ENCODE measurements at places on chromosomes 2 and 18.
A peak's percentile ranks its signal among the peaks of the same experiment; 100 is the strongest.

- DNase-seq, result peak; percentile 20
These were observed 300.1 kb upstream of the TRIB2 start for GRCh38 chr2:12416600-12416999.

GRCh38 chr2:6959751-6960150 is 42.5 kb downstream of the RNF144A start:
- DNase-seq, result no peak

DNA sequence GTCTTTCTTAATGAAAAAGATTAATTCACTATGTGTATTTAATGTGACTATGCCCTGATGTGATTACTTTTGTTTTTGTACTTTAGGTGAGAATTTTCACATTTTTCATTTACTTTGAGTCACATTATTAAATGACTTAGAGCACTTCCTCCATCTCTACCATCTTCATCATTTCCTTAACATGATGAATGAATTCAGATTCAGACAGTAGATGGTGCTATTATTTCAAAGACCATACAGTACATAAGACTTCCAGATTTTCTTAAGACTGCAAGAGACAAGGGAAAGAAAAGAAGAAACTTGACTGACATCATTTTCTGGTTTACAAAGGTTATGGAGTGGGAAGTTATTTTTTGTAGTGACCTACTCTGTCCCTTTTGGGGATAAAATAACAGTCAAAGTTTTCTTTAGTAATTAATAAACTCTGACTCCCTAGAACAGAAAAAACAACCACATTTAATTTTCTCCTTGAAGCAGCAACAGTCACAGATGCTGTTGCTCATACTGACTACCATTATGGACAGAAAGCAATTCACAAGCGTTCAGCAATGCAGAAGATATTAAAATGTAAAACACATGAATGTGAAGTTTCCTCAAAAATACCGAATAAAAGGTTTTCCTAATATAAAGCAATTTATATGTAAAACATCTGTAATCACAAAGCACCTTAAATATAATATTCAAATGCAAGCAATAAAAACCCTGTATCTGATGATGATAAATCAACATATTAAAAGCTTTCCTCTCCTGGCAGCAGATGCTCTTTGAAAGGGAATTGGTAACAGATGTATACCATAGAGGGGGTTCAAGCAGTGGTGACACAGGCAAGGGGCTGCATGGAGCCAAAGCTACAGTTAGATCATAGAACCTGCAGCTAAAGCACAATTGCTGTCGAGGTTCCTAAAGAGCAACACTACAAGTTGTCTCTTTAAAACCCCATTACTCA is 1010.9 kb upstream of the NXPH2 start:
- DNase-seq, result peak; percentile 45

- peak; percentile 91 for DNase-seq
These were observed at the start of gene WDFY1 for GRCh38 chr2:223944703-223945531. Gene WDFY1 (minus strand): TSS chr2:223945335. CDS start chr2:223945284, 51 bp downstream.

DNA sequence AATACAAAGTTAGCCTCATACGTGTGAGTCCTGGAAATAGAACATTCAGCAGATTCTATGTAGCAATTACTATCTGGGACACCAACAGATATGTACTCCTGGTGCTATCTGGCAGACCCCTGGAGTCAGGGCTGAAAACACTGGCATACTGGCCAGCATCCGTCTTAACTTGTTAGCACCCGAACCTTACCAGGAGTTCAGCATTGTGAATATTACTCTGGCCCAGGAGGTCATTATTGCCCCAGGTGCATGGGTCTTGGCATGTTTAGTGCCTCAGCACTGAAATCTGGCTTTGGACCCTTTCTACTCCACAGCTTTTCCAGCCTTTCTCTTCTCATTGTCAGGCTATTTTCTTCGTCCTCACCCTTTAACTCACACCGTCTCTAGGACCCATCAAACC is 11.9 kb upstream of the NDUFV2 start:
- DNase-seq, result no peak

- peak; percentile 92 for DNase-seq
These were observed 68.0 kb downstream of the ZFP36L2 start for GRCh38 chr2:43158259-43158880.

GRCh38 chr18:48894799-48895346 is 55.9 kb downstream of the SMAD7 start:
- DNase-seq, result no peak

DNA sequence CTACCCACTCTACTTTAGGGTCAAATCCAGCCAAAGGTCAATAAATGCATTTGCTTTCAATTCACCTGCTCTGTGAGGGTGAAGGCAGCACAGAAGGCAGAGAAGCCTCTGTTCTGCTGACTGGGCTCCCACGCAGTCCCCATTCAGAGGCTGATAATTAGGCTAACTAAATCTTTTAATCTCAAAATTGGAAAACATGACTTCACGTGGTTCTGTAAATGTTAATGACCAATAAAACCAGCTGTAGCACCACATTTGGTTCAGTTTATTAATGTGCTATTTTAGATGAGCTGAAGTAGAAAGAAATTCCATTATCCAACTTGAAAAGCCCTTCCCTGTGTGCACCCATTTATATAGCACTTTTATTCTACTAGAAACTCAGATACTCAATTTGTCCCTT is 310.6 kb downstream of the C1D start:
- DNase-seq, result no peak

DNA sequence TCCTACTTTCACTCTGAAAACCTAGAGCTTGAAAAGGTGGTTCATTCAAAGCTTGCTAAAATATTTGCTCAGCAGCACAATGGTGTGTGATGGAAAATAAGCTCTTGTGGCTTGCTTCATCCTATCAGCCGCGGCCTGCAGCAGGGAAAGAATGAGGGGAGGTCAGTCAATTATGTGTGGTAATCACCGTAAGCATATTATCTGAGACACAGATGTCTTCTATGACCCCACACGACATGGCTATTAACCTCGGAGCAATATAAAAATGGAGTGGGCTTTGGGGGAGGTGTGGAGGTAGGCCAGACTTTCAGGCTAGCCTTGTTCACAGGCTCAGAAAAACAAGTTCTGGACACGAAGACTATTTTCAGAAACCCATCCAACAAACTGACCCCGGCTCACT is 98.4 kb upstream of the SIX3 start:
- no peak for DNase-seq

DNA sequence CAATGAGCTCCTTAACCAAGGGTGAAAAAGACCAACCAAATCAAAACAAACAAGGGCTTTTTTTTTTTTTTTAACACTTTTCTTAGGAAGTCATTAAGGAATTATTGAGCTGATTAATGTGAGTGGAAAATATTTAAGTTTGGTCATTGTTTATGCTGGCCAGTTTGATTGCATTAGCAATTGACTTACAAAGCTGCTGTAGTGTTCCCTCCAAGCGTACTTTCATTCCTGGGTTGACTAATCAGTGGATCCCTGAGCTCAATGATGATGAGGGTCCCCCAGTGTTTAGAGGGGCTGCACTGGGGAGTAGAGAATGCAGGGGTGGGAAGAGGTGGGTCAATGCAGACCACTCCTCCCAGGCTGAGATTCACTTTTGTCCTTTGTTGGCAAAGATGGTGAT is 119.3 kb downstream of the PRKCE start:
- no peak for DNase-seq

DNA sequence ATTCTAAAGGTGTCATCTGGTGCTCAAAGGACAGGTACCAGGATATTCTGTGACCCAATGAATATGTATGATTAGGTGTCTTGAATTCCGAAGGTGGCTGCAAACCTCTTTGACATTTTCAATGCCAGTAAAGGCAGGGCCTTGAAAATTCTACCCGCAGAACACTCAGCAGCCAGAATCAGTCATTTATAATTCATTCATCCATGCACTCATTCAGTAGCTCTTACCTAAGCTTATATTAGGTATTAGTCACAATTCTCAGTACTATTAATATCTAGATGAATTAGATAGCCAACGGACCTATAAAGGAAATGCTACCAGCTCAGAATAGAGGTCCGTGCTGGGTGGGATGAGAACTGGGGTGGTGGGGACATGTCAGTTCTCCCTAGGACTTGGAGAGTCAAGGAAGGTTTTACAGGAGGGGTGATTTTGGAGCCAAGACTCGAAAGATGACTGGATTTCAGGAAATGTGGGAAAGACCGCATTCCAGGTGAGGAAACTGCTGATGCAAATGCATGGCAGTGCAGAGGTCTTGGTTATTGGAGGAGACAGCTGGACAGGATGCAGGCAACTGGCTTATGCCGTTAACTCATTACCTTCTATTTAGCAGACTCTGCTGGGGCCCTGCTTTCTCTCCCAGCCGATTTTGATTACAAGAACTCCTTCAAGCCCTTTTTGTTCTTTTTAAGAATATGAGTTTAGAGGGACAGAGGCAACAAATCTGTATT is 7.2 kb downstream of the TRIB2 start:
- peak; percentile 73 for DNase-seq

DNA sequence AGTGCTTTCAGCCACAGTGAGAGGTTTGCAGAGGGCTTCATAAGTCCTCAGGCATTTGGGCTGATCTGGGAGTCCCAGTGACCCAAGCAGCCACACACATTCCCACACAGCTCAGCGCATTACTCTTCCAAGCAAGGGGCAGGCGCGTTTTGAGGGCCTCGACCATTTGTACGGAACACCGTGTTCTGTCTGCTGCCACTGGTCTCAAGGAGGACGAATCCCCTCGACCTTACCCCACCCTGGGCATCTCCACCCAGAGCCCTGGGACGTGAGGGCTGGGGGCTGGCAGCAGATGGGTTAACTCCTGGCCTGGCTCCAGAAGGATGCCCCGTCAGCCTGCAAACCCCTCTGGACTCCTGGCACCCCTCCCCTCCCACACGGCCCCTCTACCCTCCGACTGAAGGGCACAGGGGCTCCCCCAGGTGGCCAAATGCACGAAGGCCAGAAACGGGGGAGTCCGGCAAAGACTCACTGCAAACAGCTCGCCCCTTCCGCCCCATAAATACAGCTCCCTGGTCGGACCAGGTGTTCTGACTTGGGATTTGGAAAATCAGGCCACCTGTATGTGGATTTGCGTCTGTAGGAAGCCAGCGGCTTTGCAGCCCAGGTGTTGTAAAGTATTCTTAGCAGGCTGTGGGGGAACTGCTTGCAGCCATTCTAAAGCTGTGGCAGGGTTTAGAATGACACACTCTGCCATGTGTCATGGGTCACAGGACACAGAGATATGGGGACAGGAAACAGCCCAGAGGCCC is 33.6 kb upstream of the PTMA start:
- DNase-seq, result peak; percentile 78

GRCh38 chr2:145221032-145221431 is 701.1 kb upstream of the ZEB2 start:
- DNase-seq, result no peak

- no peak for DNase-seq
These were observed 3.9 kb downstream of the NCK2 start for GRCh38 chr2:105748566-105748965.

- DNase-seq, result no peak
These were observed 326.7 kb downstream of the MTX2 start for GRCh38 chr2:176595986-176596385.

DNA sequence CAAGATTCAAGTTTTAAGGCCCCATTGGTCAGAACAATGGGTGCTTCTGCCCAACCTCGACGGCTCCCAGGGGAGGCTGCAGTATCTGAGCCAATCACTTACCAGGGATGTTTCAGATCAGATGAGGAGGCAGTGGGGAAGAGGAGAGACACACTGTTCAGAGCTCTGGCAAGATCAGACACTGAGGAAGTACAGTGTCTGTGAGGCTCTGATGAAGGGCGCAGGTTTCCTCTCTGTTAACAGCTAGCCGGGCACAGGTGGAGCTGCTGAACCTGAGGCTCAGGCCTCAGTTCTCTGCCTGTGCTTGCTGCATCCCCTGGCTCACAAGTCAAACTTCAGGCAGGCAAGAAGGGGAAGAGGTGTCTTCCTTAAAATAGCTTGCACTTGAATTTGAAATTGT is 69.7 kb downstream of the TPO start:
- no peak for DNase-seq

DNA sequence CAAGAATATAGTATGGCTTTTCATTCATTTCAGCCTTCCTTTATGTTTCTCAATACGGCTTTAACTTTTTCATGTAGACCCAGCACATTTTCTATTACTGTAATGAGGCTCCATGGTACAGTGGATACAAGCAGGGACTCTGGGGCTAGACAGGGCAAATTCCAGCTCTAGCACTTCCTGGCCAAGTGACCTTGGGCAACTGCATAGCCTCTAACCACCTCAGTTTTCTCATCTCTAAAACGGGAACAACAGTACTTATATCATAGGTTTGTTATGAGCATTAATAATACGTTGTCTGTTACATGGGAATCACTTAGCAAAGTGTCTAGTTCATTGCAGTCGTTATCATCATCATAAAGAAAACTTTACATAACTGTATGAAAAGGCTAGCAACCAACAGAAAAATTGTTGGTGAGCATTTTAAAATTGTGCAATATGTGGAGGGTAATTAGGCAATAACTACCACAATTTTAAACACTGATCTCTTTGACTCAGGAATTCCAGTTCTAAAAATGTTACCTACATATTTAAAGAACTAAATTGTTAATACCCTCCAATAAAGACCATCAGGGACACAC is 13.7 kb upstream of the RMDN2 start:
- DNase-seq, result no peak

DNA sequence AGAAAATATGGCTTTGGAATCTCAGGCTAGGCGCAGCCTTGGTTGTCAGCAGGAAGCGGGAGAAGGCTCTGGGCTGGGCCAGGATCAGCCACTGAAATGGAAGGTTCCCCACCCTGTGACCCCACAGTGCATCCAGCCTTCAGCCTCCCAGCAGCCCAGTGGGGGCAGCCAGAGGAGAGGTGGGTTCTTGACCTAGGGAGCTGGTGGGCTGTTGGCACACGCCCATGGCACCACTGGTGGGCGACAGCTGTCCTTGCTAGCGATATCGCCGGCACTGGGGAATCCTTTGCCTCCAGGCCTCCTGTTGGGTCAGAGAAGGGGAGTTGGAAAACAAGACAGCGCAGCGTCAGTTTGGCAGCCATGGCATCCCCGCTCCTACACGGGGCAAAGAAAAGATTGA is 92.4 kb downstream of the KLHL29 start:
- DNase-seq, result no peak

Data from kidney tubule cell (primary cell).